ENCODE measurements at places on chromosomes 2 and 18.

DNA sequence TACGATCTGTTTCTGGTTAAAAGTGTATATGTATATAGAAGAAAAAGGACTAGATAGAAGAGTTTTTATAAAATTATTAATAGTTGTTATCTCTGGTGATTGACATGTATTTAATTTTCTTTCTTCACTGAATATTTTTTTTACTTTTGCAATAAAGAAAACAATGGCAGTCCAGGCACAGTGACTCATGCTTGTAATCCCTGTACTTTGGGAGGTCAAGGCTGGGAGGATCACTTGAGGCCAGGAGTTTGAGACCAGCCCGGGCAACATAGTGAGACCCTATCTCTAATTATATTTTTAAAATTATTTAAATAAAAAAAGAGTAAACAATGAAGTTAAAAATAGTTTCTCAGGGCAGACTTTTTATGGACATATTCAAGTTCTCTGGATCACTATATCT lies 114.7 kb downstream of the FAM117B start:
- DNase-seq = no peak

DNA sequence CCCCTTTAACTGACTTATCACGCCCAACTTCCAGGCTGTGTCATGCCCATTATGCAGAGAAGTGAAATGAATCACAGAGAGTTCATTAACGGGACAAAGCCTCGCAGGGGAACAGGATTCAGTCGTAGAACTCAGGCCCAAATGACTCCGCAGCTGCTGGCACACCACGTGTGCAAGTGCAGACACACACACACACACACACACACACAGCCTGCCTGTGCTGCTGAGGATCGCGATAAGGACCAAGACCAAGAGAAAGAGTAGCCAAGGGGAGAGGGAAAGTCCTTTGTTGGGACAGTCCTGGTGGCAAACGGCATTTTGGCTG lies 90.0 kb upstream of the TAF1B start:
- DNase-seq = peak; percentile 31

DNA sequence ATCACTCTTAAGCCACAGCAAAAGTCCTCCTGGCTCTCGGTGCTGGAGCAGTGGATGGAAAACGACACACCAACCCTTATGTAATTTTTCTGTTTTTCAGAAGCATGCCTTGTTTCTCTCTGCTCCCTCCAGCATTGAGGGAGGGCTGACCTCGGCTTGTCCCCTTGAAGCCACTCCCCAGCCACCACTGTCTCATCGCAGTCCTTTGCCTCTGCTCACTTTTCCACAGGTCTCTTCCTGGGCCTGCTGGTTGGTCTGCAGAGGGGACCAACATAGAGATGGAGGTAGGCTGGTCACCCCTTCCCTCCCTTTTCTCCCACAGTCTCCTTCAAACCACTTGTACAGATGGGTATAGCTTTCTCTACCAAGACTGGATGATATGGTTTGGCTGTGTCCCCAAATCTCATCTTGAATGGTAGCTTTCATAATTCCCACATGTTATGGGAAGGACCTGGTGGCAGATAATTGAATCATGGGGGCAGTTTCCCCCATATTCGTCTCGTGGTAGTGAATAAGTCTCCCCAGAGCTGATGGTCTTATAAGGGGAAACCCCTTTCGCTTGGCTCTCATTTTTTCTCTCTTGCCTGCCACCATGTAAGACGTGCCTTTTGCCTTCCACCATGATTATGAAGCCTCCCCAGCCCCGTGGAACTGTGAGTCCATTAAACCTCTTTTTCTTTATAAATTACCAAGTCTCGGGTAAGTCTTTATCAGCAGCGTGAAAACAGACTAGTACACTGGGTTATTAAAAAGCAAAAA lies 14.3 kb upstream of the RIOK3 start:
- DNase-seq = no peak

DNA sequence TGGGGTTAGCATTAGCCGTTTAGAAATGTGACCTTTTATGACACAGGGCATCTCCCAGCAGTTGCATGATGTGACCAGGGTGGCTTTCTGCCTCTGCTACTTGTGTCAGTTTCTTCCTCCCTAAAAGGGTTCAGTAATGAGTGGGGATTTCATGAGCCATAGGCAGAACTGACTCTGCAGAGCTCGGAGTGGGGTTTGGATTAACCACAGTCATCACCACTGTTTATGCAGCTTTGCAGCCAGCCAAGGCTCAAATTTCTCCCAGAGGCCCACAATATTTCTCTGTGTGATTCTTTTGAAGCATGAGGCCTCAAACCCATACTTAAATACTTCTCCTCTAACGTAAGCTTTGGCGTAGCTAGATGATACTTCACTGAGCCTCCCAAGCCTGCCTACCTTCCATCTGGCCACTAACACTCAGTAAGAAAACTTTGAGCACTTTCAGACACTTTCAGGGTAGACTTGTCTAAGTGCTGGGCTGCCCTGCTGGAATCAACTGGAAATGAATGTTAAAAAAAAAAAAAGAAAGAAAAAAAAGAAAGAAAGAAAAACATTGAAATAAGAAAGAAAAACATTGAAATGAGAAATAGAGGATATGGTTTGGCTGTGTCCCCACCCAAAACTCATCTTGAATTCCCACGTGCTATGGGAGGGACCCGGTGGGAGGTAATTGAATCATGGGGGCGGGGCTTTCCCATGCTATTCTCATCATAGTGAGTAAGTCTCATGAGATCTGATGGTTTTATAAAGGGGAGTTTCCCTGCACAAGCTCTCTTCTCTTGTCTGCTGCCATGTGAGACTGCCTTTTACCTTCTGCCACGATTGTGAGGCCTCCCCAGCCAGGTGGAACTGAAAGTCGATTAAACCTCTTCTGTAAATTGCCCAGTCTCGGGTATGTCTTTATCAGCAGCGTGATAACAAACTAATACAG lies 11.5 kb upstream of the LAPTM4A start:
- DNase-seq = peak; percentile 85

DNA sequence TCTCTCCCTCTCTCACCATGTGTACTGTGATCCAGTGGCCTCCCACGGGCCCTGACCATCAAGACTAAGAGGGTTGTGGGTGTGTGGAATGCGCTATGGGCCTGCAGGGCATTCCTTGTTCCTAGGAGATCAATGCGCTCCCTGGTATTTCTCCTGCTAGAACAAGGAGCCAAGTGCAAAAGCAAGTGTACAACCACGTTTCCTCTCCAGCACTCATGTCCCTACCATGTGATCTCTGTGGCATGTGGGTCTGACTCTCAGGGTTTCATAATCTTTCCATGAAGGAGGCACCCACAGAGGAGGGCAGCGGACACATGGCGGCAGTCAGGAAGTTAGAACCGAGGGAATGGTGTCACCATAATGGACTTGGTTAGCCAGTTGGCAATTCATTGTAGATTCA lies 91.4 kb downstream of the MAPK4 start:
- no peak for DNase-seq

GRCh38 chr18:40608226-40608625 lies 1346.8 kb upstream of the PIK3C3 start:
- no peak for DNase-seq

GRCh38 chr18:63588909-63589308 lies 1.8 kb downstream of the SERPINB13 start:
- no peak for DNase-seq

- no peak for DNase-seq
These were observed 12.3 kb downstream of the MEP1B start for GRCh38 chr18:32201948-32202672.

GRCh38 chr2:109371481-109372170 lies 242.1 kb downstream of the SEPTIN10 start:
- no peak for DNase-seq

GRCh38 chr2:204364860-204365535 lies 180.3 kb upstream of the PARD3B start:
- DNase-seq = no peak

DNA sequence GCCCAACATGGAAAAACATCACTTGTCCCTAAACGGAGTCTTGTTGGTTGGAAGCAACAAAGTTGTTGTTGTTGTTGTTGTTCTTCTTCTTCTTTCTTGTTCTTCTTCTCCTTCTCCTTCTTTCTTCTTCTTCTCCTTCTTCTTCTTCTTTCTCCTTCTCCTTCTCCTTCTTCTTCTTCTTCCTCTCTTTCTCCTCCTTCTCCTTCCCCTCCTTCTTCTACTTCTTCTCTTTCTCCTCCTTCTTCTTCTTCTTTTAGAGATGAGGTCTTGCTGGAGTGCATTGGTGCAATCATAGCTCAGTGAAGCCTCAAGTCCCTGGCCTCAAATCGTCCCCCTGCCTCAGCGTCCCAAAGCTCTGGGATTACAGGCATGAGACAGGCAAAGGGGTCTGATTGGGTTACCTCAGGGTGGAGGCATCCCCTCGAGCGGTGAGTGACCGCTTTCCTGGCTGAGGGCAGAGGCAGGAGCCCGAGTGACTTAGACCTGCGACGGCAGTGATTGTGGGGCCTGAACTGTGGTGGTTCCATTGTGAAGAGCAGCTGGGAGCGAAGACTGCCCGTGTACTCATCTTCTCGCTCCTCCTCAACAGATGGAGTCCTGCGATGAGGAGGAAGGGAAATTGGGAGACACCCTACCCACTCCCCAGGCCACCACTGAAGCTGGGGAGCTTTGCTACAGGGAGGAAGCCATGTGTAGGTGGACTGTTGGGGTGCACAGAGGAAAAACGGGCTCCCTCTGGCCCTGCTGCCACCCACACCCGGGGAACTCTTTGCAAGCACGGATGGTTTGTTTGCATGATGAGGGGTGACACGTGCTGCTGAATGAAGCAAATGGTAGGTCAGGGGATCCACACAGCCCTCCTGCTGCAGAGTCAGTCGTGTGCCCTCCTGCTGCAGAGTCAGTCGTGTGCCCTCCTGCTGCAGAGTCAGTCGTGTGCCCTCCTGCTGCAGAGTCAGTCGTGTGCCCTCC lies 7.0 kb upstream of the PER2 start:
- DNase-seq = no peak

GRCh38 chr2:21095714-21096113 lies 28.1 kb upstream of the TDRD15 start:
- no peak for DNase-seq

GRCh38 chr2:58098254-58099095 lies 51.9 kb downstream of the VRK2 start:
- DNase-seq = no peak

Data from tibial nerve (tissue), 4 donors.